ENCODE measurements at places on chromosomes 7 and 10.

- DNase-seq, result no peak
Measured at GRCh38 chr7:99184532-99185218, 23.2 kb downstream of the KPNA7 start.

- DNase-seq, result no peak
Measured at GRCh38 chr10:82277591-82277990, 402.6 kb downstream of the NRG3 start.

DNA sequence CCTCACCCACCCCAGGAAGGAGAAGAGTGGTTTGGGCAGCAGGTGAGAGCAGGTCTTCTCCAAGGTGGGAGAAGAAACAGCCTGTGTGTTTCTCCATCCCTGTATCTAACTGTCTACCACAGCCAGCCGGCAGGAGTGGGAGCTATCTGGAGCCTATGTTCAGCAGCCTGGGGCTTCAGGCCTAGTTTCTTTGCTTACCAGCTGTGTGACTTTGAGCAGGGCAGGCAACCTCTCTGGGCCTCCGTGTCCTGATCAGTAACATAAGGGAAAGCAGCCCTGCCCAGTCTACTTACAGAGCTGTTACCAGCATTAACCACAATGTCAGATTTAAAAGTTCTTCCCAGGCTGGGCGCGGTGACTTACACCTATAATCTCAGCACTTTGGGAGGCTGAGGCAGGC lies 450.7 kb upstream of the ZMIZ1 start:
- DNase-seq, result no peak

GRCh38 chr10:74330646-74331045 lies 179.6 kb downstream of the ADK start:
- DNase-seq, result no peak

DNA sequence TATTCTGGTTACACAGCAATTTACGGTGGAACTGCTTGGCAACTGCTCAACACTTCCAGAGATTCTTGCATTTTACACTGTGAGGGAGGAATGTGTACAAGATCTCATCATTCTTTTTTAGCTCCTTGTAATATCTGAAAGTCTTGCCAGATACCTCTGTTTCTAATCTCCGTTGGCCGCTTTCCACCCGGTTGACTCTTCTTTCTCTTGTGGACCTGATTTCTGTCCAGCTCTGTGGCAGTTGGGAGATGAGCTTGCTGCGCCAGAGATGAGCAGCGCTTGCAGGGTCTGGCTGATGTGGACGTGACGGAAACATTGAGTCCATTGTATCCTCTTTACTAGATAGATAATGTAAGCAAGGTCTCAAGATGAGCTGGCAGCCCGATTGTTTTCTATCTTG lies 27.6 kb downstream of the SPAG6 start:
- DNase-seq, result no peak

DNA sequence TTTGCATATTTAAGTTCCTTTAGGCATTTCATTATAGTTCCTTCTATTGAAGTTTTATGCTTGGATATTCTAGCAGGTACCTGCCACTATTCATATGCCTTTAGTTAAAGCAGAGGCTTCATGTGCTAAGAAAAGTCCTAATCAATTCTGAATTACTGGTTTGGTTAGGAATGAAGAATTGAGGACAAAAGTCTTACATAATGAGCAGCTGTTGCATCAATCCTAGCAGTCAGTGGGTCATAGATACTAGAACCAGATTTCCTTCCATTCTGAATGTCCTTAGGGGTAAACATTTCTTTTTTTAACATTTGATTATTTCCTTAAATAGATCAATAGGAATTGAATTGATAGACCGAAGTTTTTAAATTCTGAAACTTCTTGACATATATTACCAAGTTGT lies 59.2 kb downstream of the CDK13 start:
- DNase-seq, result no peak

All from CD4-positive, alpha-beta T cell treated with Interleukin-1 beta for 1 hour (primary cell).